ENCODE measurements at places on chromosomes 6 and 20.

GRCh38 chr20:63626424-63627128 lies at the start of gene GMEB2:
GMEB2 (minus strand) TSS chr20:63627101; CDS start chr20:63619397, 7,704 bp downstream.
- DNase-seq: peak; percentile 27

DNA sequence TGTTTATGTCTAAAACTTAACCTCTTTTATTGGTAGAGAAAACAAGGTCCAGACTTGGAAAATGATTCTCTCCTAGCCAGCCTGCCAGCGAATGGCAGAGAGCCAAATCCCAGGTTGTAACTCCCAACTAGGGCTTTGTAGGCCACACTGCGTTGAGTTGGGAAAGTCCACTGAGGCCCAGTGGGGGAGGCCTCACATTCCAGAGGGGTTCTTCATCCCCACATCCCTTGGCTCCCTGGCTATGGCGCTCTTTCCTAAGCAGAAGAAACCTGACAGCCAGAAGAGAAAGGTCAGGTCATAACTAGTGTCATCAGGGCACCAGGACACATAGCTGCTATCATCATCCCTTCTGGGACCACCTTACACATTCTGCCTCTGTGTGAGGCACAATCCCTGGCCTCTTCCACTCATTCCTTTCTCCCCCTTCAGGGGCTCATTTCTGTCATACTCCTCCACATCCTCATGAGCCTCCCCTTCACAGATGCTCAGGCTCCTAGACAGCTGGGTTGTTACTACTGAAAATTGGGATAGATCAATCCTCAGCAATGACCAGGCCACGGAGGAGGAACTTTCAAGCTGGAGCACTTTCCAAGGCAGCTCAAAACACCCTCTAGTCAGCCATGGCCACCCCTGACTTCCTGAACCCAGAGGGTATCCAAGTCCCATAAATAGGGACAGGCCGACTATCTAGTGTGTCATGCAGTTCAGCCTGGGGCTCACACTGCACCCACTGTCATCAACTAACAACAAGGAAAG lies 48.6 kb downstream of the TCP11 start:
- DNase-seq: no peak

DNA sequence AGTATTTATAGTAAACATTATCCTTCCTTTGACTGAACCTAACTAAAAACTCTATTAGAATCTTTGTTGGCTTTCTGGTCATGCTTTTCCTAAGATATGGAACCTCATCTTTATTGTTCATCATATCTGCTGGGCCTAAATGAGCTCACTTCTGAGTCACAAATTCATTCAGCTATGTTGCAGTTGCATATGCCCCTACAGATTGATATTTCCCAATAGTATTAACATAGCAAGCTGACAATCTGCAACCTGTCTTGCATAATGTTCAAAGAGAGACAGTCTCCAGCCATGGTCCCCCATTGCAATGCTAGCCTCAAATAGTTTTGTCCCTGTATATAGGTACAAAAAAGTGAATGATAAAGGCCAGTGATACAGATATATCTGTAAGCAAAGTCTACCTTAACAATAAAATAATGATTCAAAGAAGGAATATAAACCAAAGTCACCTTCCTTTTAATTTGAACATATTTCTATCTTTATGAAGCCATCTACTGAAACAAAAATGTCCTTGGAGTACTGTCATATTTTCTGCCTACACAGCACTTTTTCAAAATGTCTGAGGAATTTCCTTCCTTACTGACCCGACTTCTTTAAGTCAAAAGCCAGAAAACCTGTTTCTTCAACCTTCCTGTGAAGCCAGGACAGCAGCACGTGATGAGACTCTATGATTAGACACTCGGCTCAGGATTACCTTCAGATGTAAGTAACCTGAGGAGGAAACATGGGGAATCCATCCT lies 140.7 kb downstream of the UBE3D start:
- no peak for DNase-seq

DNA sequence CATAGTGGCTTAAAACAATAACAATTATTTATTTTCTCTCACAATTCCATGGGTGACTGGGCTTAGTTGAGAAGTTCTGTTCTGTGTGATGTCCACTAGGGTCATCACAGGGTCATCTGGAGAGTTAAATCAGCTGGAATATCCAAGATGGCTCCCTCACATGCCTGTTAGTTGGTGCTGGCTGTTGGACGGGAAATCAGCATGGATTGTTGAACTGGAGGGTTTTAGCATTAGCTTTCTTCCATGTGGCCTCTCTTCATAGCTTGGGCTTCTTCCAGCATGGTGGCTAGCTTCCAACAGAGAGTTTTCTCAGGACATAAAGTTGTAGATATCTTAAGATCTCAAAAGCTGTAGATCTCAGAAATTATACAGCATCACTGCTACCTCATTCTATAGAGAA lies 19.6 kb downstream of the MARCKS start:
- DNase-seq: no peak

- no peak for DNase-seq
These were observed 446.8 kb downstream of the TFAP2B start for GRCh38 chr6:51265426-51265825.

DNA sequence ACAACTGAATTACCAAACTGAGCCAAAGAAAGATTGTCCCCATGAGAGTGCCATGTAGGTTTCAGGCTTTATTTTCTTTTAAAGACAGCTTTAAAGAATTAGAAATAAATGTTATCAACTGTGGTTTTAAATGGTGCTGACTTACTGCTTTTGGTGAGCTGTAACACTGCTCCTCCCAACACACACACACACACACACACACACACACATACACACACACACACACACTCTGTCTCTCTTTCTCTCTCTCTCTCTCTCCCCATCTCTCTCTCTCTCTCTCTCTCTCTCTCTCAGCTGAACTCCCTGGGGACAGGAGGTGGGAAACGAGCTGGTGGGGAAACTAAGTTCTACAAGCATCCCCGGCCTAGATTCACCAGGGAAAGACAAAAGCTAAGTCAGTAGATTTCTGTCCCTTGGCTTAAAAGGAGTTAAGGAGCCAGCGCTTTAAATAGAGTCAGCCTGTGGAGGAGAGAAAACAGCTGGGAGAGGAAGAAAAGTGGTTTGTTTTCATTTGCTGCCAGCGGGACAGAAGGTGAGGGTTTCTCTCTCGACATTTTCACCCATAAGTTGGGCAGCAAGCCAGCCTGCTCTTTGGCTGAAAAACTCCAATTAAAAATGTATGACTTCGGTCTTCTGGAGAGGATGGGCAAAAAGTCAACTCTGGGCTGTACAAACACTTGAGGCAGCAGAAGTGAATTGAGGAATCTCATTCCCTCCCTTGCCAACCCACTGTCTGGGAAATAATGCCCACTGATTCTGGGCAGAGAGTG lies 27.4 kb downstream of the CBLN4 start:
- no peak for DNase-seq

GRCh38 chr6:24968783-24969182 lies 33.0 kb upstream of the RIPOR2 start:
- no peak for DNase-seq

DNA sequence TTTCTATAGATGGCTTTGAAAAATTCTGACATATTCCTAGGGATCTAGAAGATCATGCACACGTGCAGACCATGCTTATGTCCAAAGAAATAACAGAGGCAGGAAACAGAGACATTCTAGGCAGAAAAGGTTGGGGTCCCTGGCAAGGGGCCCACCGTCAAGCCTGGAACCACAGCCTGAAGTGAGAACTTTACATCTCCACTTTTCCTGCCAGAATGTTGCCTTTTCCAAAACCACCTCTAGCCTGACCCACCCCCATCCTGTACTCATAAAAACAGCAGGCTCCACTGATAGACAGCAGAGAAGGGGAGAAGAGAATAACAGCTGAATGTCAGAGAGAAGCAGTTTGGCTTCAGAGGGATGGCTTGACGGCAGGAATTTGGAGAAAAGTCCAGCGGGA lies 257.3 kb upstream of the NT5E start:
- no peak for DNase-seq

- DNase-seq: no peak
These were observed 134.1 kb downstream of the MTHFD1L start for GRCh38 chr6:150999576-150999975.

DNA sequence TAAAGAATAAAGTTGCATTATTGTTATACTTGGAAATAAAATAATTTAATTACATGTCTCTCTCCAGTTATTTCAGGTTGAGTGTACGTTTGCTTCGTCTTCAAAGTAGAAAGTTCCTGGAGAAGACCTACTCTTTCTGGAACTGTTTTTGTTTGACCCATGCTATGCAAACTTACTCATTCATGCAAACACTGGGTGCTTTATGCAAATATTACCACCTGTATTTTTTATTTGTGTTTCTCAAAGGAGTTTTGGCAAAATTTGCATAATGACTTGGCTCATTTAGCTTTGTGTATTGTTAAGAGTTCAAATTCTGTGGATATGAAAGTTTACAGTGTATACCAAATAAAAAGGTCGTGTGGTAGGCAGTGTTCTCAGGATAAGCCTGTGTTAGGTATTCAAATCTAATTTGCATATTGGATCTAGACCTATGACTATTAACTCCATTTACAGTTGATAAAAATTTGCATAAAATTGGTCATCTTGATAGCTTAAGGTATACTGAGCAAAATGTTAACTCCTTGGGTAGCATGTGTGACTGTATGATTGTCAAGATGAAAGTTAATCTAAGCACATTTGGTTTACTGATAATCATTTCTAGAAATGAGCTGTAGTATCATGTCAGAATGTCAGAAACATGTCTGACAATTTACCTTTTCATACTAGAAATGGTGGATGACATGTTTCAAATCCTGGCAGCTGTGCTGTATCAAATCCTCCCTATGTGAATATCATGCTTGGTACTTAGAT lies 65.2 kb downstream of the CDKAL1 start:
- DNase-seq: no peak

DNA sequence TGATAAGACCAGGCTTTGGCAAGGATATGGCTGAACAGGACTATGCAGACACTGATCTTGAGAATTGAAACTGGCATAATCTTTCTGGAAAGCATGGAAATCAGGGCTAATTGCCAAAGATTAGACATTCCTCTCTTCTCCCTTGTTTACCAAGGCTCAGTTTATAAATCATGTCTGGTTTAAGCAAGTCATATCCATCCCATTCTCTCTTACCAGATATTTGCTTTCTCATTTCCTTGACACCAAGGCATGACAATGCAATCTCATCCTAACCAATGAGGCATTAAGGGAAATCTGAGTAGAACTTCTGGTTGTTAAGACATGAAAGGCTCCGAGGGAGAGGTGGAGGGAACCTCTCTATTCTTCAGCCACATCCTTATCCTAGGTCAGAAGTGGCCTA lies 110.3 kb upstream of the CEP85L start:
- no peak for DNase-seq

DNA sequence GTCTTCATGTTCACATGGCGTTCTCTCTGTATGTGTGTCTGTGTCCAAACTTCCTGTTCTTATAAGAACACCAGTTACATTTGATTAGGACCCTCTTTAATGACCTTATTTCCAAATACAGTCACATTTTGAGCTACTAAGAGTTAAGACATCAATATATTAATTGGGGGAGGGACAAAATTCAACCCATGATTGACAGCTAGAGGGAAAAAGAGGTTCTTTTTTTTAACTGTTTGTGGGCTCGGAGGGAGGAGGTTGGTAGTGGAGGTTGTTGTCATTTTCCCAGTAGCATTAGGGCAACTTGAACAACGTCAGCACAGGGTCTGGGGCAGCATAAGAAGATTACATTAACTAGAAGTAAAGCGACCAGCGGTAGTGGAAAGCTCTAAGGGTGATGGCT lies 2.3 kb upstream of the GMDS start:
- DNase-seq: no peak

GRCh38 chr6:3499603-3500002 lies 42.8 kb upstream of the SLC22A23 start:
- no peak for DNase-seq

DNA sequence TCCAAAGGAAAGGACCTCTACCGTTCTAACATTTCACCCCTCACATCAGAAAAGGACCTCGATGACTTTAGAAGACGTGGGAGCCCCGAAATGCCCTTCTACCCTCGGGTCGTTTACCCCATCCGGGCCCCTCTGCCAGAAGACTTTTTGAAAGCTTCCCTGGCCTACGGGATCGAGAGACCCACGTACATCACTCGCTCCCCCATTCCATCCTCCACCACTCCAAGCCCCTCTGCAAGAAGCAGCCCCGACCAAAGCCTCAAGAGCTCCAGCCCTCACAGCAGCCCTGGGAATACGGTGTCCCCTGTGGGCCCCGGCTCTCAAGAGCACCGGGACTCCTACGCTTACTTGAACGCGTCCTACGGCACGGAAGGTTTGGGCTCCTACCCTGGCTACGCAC lies 18.8 kb downstream of the PRDM1 start:
- DNase-seq: no peak

DNA sequence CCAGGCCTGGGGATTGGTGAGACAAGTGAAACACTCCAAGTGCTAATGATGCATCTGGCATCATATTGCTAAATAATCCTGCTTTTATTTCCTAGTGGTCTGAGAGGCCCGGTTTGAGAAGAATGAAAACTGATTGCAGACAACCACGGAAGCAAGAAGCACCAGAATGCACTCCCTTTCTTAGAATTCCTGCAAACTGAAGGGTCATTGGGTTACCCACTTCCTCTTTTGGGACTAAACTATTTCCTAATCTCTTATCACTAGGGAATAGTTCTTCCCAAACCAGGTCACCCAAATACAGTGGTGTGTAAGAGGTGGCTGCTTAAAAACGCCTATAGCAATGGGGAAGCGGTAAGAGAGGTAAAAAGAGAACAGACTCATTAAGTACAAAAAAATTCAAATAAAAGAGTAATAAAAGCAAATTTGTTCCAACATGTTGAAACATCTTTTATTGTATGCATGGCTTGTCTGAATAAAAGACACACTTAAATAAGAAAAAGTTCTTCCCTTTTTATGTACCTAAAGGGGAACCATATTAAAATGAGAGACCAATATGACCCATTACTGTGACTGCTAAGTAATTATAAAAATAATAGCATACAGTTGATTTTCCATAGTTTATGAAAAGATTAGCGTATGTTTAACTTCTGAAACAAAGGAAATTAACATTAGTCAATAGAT lies 125.8 kb downstream of the MYB start:
- no peak for DNase-seq

- peak; percentile 46 for DNase-seq
These were observed 7.8 kb downstream of the ADTRP start for GRCh38 chr6:11770546-11771466.

DNA sequence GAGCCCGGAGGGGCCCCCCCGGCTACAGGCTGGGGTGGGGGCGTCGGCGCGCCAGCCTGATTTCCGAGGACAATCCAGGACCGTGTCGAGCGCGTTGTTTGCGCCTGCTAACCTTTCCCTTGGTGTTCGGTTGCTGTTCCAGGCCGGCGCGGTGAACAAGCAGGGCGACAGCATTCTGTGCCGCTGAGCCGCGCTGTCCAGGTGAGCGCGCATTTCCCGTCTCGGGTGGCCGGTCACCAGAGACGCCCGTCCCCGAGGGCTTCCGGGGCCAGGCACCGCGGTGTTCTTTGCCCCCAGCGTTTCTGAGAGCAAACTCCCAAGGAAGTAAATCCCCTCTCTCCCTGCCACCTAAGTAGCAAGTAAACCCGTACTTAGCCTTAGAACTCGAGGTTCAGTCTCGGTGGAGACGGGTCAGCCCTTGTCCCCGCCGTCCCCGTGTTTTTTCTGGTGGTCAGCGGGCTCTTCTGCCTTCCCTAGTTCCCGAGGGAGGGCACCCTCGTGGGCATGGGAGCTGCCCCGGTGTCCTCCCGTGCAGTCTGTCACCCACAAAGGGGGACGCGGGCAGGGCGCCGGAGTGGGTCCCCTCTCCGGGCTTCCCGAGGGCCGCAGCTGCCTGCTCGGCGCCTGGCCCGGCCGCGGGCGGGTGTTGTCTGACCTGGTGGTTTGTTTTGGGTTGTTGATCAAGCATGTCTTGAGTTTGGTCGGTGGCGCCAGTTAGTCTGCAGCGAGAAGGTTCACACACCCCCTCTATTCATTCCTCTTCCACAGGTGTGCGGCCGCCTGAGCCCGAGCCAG lies 1.5 kb downstream of the ID4 start:
- peak; percentile 36 for DNase-seq

GRCh38 chr20:17225851-17226409 lies 910 bp upstream of the PCSK2 start:
- peak; percentile 70 for DNase-seq
